ENCODE measurements at places on chromosomes 3 and 15. TPM values are rescaled to one million over a fixed set of nuclear protein-coding genes. Genes with fewer than 3 reads are reported as not detected.

Gene CHRD
- 1.4 TPM for total RNA-seq

Gene UPK1B
- under 0.01 TPM for total RNA-seq

Gene CPA3
- not detected for total RNA-seq

Gene TGM4
- not detected for total RNA-seq

Gene STRIT1
- total RNA-seq, result not detected

Gene REC114
- total RNA-seq, result not detected

Gene TM4SF4
- not detected for total RNA-seq

Gene PTX3
- 679 TPM for total RNA-seq

Gene UBR1
- total RNA-seq, result 33.6 TPM

Gene PLIN1
- total RNA-seq, result 0.14 TPM

Measured in smooth muscle cell of bladder (primary cell).